AG10803 (cell line): ENCODE measurements at places on chromosomes 3 and 15.

GRCh38 chr3:22288756-22289155 is 537.7 kb upstream of the ZNF385D start:
- DNase-seq, result no peak

- no peak for DNase-seq
Observed at GRCh38 chr3:144375088-144375487, 403.5 kb downstream of the DIPK2A start.

DNA sequence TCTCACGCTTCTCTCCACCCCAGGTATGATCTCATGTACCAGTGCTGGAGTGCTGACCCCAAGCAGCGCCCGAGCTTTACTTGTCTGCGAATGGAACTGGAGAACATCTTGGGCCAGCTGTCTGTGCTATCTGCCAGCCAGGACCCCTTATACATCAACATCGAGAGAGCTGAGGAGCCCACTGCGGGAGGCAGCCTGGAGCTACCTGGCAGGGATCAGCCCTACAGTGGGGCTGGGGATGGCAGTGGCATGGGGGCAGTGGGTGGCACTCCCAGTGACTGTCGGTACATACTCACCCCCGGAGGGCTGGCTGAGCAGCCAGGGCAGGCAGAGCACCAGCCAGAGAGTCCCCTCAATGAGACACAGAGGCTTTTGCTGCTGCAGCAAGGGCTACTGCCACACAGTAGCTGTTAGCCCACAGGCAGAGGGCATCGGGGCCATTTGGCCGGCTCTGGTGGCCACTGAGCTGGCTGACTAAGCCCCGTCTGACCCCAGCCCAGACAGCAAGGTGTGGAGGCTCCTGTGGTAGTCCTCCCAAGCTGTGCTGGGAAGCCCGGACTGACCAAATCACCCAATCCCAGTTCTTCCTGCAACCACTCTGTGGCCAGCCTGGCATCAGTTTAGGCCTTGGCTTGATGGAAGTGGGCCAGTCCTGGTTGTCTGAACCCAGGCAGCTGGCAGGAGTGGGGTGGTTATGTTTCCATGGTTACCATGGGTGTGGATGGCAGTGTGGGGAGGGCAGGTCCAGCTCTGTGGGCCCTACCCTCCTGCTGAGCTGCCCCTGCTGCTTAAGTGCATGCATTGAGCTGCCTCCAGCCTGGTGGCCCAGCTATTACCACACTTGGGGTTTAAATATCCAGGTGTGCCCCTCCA is 19.1 kb downstream of the TYRO3 start:
- DNase-seq, result no peak

GRCh38 chr3:16550305-16550675 is 36.8 kb upstream of the RFTN1 start:
- DNase-seq, result no peak

DNA sequence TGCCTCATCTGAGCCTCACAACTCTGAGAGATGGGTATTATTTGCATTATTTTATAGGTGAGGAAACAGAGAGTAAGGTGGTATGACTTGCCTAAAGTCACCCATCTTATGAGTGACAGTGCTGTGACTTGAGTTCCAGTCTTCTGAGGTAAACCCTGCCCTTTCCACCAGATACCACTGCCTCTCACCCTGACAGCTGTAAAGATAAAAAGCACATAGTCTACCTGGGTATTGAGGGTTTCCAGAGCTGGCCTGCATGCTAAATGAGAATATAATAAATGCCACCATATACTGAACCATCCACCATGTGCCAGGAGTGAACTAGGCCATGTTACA is 25.6 kb downstream of the RASGRP1 start:
- no peak for DNase-seq

DNA sequence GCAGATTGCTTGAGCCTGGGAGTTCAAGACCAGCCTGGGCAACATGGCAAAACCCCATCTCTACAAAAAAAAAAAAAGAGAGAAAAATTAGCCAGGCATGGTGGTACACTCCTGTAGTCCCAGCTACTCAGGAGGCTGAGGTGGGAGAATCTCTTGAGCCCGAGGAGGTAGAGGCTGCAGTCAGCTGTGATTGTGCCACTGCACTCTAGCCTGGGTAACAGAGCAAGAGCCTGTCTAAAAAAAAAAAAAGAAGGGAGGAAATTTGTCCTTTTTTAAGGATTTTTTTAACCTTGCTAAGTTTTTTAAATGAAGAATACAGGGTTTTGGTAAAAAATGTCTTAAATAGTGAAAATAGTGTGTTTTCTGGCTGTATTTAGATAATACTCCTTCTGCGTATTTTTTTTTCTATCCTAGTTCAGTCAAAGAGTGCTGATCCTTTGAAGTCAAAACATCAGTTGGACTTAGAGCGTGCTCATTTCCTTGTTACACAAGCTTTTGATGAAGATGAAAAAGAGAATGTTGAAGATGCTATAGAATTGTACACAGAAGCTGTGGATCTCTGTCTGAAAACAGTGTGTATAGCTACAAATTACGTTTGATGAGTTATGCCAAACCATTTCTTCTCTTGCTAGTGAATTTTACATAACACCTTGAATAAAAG is 11.1 kb downstream of the CAPN7 start:
- no peak for DNase-seq

- DNase-seq, result no peak
Observed at GRCh38 chr15:96716075-96716474, 385.6 kb downstream of the NR2F2 start.

GRCh38 chr3:51082363-51082762 is 302.7 kb upstream of the MANF start:
- DNase-seq, result no peak

GRCh38 chr15:67554580-67554979 is 12.1 kb downstream of the MAP2K5 start:
- DNase-seq, result no peak

GRCh38 chr3:128408693-128409623 is 57.7 kb downstream of the DNAJB8 start:
- DNase-seq, result no peak

DNA sequence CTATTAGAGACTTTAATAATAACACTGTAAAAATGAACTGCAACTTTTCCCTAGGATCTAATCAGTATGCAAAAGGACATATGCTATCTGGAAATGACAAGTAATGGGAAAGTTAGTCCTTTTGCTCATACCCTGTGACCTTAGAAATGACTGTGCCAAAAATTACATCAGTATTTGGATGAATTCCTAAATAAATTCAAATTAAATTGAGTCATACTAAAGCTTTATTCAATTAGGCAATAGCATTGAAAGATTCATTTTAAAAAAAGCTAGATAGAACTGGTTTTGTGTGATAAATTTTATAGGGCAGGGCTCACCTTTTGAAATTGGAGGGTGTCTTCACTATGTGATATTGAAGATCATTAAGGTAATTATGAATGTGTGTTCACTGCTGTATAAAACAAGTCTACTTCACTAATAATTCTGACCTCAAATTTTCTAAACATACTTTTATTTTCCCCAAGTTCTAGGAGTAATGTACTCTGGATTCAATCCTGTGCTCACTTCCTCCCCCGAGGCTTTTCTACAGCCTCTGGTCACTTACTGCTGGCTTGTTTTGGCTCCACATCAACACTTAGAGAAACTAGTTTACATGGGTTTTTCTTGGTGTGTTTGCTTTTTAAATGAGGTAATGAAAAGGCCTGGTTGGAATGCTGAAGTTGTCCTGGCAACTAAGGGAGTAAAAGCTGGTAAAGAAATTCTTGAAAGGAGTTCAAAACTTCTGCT is 44.4 kb upstream of the SPTSSB start:
- DNase-seq, result peak; percentile 70

DNA sequence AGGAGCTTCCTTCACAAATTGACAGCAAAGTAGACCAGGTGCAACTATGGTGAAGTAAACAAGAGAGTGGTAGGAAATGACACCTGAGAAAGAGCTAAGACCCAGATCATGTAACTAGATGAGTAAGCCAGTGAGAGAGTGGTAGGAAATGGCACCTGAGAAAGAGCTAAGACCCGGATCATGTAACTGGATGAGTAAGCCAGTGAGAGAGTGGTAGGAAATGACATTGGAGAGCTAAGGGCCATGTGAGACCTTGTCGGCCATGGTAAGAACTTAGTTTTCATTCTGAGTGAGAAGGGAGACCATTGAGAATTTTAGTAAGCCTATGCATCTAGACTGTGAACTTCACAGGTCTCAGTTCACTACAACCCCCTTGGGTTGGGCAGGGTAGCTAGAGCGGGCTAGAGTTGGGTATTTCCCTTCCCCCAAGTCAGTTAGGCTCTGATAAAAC is 5.4 kb upstream of the SENP7 start:
- no peak for DNase-seq
